ENCODE measurements at places on chromosomes 11 and 22.

DNA sequence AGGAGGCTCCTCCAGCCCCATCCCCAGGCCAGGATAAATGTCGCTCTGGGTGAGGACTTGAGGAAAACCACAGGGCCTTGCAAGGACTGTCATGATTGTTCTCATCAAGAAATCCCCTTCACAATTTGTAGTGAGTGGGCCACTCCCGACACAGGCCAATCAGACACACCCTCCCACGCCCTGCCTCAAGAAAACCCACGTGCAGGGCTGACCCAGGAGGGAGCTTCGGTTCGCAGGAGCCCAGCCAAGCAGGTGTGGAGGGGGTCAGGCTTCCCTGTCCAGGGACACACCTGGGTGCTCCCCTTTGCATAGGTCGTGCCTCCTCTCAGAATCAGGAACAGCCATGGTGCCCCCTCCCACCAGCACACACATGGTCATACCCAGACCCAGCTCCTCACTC lies 43.2 kb downstream of the SHANK2 start:
- no peak for DNase-seq

DNA sequence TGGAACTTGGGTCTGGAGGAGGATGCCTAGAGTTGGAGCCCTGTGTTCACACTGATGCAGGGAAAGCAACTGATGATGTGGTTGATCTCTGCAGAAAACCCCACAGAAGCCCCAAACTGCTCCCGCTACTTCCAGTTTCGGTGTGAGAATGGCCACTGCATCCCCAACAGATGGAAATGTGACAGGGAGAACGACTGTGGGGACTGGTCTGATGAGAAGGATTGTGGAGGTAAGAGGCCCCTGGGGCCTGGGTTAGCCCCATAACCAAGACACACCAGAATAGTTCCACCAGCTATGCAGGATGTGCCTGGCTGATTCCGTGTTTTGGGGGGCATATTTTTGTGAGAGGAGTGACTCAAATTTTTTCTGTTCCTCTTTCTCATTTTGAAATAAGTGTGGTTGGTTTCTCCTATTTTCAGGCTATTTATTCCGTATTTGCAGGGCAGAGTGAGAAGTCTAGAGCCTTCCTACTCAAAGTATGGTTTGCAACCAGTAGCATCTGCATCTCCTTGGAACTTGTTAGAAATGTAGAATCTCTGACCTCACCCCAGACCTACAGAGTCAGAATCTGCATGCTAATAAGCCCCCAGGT lies 137.3 kb upstream of the SORL1-AS1 start:
- DNase-seq, result no peak

DNA sequence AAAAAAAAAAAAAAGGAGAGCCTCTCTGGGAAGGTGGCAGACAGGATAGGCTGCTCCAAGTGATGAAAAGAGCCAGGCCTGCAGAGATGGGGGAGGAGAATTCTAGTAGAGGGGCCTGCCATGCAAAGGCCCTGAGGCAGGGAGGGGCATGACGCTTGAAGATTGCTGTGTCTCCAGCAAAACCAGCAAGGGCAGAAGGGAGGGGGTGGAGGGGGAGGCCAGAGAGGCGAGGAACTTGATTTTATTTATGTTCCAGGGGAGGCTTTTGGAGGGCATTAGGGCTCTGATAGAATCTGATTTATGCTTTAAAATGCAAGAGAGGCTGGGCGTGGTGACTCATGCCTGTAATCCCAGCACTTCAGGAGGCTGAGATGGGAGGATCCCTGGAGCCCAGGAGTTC lies 16.7 kb upstream of the PACSIN2 start:
- DNase-seq, result no peak

DNA sequence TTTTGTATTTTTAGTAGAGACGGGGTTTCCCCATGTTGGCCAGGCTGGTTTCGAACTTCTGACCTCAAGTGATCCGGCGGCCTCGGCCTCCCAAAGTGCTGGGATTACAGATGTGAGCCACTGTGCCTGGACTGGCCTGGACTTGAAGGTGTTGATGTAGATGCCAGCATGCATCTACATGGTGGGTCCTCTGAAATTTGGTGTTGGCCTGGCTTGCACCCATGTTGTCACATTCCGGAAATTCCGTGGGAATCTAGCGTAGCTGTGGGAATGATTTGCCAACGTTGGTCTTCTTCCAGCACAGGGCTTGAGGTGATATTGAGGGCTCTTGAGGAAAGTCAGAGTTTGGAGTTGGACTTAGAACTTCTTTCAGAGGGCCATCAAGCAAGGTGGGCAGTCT lies 6.5 kb downstream of the PACS1 start:
- no peak for DNase-seq

DNA sequence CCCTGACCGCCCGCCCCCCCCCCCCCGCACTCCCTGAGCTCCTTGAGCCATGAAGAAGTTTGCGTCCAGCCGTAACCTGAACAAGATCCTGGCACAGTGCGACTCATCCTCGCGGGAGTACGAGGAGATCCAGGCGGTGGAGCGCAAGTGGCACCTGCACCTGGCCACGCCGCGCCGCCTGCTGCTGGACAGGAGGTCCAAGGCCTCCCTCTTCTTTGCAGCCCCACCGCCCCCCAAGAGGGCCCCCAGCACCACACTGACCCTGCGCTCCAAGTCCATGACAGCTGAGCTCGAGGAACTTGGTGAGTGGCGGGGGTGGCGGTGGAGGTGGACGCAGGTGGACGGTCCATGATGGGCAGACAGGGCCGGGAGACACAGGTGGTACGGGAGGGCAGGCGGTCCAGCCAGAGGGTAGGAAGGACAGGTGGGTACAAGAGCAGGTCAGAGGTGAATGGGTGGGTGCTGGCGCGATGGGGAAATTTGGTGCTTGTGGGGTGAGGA lies 32.1 kb upstream of the ACR start:
- DNase-seq, result no peak

Data from activated T-cell treated with anti-CD3 and anti-CD28 coated beads for 4 hours (primary cell).